ENCODE measurements at places on chromosomes 4 and X.
A peak's percentile ranks its signal among the peaks of the same experiment; 100 is the strongest.

DNA sequence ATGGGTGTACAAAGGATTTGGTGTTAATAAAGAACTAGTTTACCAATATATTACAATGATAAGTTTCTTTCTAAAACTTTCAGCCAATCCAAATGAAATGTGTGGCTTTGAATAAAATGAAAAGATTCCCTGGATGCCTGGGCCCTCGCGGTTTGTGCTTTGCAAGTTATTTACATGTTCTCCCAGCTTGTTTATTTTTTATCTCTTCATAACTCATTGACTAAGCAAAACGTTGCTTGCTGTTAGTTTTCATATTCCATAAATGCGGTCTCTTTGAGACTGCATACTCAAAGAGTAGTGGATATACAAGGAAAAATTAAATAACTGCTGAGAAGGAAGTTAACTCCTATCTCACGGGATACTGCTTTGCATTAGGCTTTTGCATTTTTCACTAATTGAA, 26.0 kb downstream of the FHDC1 start:
- DNase-seq, result no peak

GRCh38 chr4:13461191-13461905, 22.8 kb downstream of the RAB28 start:
- DNase-seq, result no peak

DNA sequence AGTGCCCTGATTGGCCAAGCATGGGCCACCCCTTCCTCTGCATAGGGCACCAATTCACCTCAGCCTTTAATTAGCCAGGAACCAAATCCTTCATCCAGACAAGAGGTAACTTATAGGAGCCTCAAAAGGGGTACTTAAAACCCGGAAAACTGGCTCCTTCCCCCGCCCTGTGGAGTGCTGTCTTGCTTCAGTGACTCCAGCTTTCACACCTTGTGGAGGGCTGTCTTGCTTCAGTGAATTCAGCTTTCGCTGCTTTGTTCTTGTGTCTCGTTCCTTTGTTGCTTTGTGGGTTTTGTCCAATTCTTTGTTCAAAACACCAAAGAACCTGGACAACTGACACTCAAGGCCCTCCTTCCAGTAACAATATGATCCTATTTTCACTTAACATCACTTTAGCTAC, 82.2 kb upstream of the FRG1 start:
- no peak for DNase-seq

DNA sequence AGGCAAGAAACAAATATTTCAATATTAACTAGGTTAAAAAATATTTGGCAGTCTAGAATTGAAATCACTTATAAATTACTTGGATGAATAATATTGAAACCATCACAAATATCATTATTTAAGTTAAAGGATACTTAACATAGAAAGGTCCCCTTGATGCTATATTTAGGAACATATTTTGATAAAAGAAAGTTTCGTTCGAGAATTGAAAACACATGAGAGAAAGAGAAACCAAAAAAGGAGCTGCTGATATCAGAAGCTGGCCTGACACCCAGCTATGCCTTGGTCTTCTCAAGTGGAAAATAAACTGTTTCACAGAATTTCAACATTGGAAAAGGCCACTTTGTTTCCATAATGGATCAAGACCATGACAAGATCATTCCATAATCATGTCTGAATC, 762.4 kb downstream of the DMD start:
- no peak for DNase-seq

DNA sequence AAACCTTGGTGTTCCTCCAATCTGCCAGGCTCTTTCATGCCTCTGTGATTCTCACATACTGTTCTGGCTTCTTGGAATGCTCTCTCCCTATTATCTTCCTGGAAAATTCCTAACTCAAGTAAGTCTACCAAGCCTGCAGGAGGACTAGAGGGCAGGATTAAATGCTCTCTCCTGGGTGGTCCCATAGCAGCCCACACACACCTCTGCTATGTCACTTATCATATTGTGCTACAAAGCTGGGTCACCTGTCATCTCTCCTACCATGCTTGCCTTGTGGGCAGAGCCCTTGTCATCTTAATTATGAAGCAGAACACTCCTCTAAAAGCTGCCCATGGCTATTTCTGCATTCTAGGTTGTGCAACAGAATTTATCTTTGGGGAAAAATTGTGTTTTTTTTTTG, 344.5 kb upstream of the NOCT start:
- no peak for DNase-seq

- no peak for DNase-seq
Observed at GRCh38 chr4:125677665-125678307, 363.0 kb downstream of the FAT4 start.

DNA sequence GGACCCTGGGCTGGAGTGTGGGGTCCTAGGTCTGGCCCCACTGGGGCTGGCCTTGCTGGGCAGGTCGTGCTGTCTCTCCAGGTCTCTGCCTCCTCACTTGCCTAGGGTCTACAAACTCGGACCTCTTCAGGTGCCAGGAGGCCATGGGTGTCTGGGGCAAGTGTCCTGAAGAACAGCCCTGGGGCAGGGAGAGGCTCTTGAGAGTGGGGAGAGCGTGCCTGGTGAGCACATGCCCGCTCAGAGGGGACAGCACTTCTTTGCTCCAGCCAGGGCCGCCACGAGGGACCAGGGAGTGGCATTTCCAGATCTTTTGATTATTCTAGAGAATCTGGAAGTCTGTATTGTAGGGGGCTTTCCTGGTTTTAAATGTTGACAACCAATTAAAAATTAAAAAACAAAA, 63.7 kb downstream of the SORCS2 start:
- DNase-seq, result no peak

- DNase-seq, result no peak
Observed at GRCh38 chrX:107677909-107678308, 49.6 kb downstream of the PRPS1 start.

- DNase-seq, result no peak
Observed at GRCh38 chr4:147828331-147828905, 96.5 kb downstream of the ARHGAP10 start.

DNA sequence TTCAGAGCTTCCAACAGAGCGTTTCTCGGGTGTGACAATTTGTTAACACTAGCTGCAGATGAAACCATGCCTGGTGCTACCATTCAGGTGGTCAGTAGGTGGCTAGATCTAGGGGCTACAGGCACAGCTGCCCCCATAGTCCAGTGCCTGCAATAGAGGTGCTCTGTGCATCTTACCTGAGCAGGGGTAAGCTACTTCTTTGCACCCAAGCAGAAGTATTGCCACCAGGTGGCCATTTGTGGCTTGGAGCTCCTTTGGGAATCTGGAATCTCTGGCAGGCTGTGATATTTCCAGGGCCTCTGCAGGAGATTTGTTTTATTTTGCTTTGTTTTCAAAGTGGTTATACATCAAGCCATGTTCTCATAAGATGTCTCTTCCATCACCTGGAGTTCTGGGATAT, 170.7 kb upstream of the PUDP start:
- DNase-seq, result no peak

GRCh38 chrX:125293850-125294780, 25.6 kb upstream of the TEX13C start:
- DNase-seq, result no peak

- no peak for DNase-seq
Observed at GRCh38 chrX:33133320-33133719, 78.0 kb downstream of the DMD start.

DNA sequence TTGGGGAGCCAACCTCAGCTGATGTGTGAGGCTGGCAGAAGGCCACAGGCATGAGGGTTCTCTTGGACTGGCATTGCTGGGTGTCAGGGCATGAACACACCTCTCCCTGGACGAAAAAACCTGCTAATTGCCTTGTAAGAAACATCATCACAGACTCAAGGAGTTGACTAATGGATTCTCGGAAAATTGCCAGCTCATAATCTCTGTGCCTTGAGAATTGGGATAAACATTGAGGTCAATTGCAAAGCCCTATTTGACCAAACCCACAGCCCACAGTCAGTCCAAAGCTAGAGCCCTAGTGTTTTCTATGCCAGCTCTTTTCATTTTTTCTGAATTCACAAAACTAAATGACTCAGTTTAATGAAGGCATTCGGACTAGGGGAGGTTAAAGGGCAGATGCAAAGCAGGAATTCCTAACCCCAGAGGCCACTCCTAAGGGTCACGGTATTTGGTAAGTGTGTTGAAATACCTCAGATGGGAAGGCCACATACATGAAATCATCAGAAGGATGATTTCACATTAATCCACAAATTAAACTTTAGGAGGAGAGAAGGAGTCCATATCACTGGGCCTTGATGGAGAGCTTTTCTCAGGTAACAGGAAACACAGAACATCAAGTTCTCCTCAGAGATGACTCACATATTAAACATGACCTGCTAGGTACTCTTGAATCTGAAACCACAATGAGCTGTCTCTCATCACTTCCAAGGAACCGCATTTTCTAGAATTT, 39.0 kb upstream of the RASL11B start:
- no peak for DNase-seq

- no peak for DNase-seq
Observed at GRCh38 chr4:147318586-147318985, 162.3 kb upstream of the EDNRA start.

GRCh38 chr4:2305766-2306501, 44.0 kb upstream of the MXD4 start:
- DNase-seq, result no peak

- DNase-seq, result no peak
Observed at GRCh38 chr4:178752954-178753525, 1310.8 kb upstream of the AGA start.

- DNase-seq, result no peak
Observed at GRCh38 chrX:12403474-12404082, 265.3 kb downstream of the FRMPD4 start.

GRCh38 chr4:110139111-110139510, 59.3 kb downstream of the ELOVL6 start:
- DNase-seq, result no peak

GRCh38 chr4:185730387-185730786, 81.6 kb downstream of the SORBS2 start:
- no peak for DNase-seq

DNA sequence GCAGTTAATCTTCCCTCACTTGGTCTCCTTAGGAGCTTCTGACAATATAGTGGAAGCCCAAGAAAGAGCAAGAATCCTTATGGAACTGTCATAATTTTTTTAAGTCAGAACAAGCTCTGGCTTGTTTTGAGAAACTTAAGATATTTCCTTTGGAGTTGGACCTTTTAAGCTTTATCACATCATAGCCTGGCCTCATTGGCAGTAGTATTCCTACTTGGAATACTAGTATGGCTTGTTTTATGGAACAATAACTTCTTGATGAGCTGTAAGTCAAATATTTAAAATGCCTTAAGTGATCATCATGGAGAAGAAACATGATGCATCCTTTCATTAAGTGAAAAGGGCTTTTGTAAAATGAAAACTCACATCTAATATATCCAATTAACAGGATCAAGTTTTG, 78.0 kb upstream of the NRK start:
- DNase-seq, result no peak

- DNase-seq, result no peak
Observed at GRCh38 chrX:115058276-115058675, 40.9 kb upstream of the IL13RA2 start.

- DNase-seq, result no peak
Observed at GRCh38 chrX:71615954-71616353, 2.4 kb downstream of the CXCR3 start.

GRCh38 chrX:54452920-54453319, 12.7 kb downstream of the TSR2 start:
- DNase-seq, result no peak

GRCh38 chr4:110619463-110620247, 3.2 kb downstream of the PITX2 start:
- no peak for DNase-seq

DNA sequence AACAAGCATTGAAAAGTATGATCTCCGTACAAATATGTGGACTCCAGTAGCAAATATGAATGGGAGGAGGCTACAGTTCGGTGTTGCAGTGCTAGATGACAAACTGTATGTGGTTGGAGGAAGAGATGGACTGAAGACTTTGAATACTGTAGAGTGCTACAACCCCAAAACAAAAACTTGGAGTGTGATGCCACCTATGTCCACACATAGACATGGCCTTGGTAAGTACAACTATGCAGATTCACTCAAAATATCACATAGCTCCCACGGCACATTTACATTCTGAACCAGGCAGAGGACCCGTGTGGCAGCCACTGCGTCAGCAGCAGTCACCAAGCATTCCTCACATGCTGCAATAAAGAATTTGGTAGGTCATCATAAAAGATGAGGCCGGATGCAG, 41.3 kb downstream of the KLHL5 start:
- DNase-seq, result peak; percentile 4

DNA sequence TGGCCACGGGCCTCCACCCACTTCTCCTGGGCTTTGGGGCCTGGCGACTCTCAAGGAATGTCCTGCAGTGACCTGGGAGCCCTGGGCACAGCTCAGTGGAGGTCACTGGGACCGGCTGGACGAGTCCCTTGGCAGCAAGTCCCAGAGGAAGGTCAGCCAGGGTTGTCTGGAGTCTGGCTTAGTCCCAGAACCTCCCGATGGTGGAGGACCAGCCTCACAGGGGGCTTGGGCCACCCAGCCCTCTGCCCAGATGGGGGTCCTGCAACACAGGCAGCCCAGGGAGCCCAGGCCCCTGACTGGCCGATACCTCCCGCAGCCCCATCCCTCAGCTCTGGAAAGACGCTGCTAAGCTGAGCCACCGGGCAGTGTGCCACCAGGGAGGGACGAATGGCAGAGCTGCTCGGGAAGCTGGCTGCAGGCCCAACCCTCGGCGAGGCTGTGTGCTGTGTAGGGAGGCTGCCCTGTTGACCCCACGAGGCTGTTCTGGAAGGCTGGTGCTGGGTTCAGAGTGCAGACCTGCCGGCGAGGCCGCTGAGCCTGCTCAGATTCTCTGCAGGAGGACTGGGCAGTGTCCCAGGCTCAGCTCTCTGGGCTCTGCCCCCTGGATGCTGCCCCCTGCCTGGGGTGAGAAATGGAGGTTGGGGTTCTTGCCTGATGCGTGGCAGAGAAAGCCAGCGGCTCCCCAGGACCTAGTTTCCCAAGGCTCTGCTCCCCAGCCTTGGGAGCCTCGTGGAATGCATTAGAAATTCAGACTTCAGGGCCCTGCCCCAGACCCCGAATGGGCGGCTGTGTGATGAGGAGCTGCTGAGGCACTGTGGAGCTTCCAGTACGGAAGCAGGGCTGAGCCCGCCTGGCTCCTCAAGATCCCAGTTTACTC, 61.7 kb downstream of the ADRA2C start:
- no peak for DNase-seq

DNA sequence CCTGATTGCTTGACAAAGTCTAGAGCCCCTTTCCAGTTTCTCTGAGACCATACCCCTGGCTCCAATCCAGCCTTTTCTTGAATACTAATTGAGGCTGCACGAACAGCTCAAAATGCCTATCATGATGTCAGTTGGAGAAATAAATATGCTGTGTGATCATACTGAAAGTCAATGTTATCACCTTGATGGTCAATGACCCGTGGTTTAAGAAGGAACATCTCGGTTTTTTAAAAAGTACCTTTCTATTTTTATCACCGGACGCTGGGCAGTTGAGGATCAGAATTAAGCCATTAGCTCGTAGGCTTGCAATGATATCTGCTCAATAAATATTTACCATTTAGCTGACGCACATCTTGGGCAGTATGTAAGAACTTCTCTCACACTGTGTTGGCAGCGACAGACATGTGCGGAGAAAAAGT, 852 bp upstream of the WDR44 start:
- DNase-seq, result no peak

- no peak for DNase-seq
Observed at GRCh38 chr4:161287678-161288352, 876.0 kb downstream of the FSTL5 start.

Measured in CD4-positive, alpha-beta T cell treated with Interleukin-21 for 1 hour (primary cell).